HFFc6 (cell line): ENCODE measurements at places on chromosomes 11 and 22.
A peak's percentile ranks its signal among the peaks of the same experiment; 100 is the strongest.

DNA sequence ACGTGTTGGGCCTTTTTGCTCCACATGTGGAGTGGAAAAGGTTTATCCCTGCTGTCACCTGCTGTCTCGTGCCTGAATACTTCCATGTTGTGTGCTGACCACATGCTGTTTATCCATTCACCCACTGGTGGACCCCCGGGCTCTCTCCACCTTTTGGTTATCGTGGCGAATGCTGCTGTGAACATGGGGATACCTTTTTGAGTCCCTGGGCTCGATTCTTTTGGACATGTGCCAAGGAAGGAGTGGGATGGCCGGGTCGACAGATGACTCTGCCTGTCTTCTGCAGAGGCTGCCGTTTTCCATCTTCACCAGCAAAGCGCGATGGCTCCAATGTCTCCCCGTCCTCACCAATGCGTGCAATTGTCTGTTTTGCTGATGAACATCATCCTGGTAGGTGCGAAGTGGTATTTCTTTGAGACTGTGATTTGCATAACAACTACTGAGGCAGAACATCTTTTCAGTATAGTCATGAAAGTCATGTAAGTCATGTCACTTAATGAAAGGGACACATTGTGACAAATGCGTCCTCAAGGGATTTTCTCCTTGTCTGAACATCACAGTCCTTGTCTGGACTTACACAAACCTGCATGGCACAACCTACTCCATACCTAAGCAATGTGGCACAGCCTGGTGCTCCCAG lies 758.7 kb downstream of the BRD1 start:
- DNase-seq, result no peak

GRCh38 chr22:19478901-19479354 lies at the start of gene UFD1:
TSS of gene UFD1 (minus strand) at chr22:19479193. CDS start at chr22:19479085, 108 bp downstream.
- DNase-seq, result peak; percentile 76

DNA sequence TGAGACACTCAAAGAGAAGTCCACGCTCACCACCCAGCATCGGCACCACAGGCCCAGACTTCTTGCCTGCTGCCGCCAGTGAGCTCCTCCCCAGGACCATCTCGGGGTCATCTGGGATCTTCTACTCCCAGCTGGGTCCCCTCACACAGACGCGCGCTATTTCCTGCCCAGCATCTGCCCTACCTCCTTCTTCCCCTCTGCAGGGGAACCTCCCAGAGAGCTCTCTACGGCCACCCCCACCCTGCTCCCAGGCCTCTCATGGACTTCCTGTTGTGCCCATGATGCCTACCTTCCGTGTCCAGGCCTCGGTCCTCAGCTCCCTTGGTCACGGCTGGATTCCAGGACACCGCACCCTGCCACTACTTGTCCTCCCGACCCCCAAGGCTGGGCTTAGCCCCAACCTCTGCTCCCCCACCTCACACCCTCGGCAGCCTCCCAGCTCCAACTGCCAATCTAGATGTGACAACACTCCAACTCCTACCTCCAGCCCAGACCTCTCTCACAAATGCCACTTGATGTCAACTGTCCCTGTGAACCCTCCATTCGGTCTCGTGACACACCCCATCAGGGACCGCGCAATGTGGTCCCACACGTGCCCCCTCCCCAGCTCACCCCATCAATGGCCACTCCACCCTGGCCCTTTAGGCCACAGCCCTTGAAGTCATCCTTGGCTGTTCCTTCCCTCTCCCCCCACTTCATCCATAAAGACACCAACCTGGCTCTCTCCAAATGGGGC lies 45.3 kb downstream of the SGSM3 start:
- DNase-seq, result no peak

DNA sequence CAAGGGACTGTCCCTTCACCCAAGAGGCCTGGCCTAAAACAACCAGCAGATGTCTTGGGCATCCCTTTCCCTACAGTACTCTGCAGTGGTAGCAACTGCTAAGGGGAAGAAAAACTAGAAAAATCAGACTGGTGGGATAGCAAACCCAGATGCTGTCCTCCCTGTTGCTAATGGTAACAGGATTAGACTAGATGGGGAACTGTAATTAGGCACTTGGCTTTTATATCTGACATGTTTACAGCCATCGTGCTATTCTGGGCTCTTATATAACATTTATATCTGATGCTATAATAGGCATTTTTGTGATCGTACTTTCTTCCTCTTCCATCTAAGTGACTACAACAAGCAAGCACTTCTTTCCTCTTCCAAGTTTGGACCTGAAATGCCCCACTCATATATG lies 316.7 kb downstream of the DLG2 start:
- DNase-seq, result no peak

DNA sequence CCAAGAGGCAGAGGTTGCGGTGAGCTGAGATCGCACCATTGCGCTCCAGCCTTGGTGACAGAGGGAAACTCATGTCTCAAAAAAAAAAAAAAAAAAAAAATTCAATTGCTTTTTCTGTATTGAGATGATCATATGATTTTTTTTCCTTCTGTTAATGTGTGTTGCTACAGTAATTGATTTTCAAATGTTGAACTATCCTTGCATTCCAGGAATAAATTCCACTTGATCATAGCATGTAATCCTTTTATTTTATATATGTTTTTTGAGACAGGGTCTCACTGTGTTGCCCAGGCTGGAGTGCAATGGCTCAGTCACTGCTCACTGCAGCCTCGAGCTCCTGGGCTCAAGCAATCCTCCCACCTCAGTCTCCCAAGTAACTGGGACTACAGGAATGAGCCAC lies 33.3 kb downstream of the MOV10L1 start:
- DNase-seq, result no peak

DNA sequence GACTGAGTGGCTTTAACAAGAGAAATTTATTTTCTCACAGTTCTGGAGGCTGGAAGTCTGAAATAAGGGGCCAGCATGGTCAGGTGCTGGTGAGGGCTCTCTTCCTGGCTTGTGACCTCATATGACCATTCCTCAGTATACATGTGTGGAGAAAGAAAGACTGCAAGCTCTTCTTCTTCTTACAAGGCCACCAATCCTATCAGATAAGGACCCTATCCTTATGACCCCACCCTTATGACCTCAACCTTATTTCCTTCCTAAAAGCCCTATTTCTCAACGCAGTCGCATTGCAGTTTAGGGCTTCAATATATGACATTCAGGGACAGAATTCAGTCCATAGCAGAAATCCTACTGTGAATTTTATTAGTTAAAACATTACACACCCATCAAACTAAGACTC lies 124.4 kb upstream of the RAG2 start:
- DNase-seq, result no peak

GRCh38 chr11:11592146-11592684 lies 29.6 kb downstream of the GALNT18 start:
- no peak for DNase-seq

DNA sequence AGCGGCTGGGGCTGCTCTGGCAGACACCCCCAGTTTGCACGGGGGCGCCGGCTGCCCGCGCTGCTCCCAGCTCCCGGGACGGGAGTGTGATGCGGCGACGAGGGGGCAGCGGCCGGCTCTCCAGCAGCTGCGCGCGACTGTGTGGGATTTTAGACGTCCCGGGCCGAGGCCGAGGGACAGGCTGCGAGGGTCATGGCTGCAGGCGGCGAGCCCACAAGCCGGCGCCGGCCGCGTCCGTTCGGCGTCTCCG lies 159 bp downstream of the FZD4 start:
- no peak for DNase-seq

DNA sequence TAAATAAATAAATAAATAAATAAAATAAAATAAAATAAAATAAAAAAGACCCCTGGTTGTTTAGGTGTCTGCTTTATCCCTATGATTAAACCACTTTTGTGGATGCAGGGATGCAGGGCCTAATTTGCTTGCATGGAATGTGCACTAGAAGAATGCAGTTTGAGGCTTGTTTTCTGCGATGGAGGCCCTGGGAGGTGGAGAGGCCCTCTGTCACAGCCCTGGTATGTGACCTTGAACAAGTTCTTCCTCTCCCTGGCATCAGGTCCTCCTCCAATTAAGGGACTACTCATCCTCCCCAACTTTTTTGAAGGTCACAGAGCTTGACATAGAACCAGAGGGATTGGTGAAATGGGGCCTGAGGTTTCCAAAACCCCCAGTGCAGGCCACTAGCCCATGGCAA lies 22.7 kb downstream of the KCNJ4 start:
- peak; percentile 11 for DNase-seq

DNA sequence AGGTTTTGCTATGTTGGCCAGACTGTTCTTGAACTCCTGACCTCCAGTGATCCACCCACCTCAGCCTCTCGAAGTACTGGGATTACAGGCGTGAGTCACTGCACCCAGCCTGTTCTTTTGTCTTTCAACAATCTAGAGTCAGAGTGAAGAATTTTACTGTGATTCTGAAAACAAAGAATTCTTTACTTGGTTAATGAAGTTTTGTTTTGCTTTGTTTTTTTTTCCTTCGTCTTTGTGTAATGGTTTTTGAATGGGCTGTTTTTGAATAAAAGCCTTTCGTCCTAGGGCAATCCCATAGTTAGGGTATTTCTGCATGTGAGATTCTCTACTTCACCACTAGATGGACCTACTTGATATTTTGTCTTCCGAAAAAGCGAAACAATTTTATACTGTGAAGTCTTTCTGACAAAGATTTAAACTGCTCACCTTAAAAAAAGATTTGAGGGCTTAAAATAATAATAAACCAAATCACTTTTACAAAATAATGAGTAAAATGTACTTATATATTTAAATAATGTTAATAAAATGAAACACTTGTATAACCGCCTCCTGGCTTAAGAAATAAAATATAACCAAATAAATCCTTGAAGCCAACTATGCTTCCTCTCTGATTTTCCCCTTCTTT lies 43.4 kb upstream of the SC5D start:
- peak; percentile 55 for DNase-seq

- DNase-seq, result no peak
Observed at GRCh38 chr11:119545978-119546915, 123.3 kb upstream of the THY1 start.

- no peak for DNase-seq
Observed at GRCh38 chr11:69003301-69003865, 9.7 kb downstream of the MRGPRF start.

GRCh38 chr11:76169473-76169896 lies 36.8 kb downstream of the WNT11 start:
- no peak for DNase-seq

GRCh38 chr11:70521475-70522308 lies 123.4 kb downstream of the CTTN start:
- DNase-seq, result no peak

DNA sequence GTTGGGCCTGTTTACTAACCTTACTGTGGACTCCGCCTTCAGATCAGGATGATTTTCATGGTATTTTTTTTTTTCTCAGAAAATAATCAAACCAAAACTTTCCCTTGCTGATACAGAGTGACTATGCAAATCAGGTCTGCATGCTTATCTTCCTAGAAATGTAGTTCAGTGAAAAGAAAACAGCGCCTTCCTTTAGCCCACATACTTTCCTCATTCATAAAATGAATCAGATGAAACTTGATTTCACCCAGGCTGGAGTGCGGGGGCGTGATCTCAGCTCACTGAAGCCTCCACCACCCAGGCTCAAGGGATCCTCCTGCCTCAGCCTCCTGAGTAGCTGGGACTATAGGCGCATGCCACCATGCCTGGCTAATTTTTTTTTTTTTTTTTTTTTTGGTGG lies 26.0 kb downstream of the ZNRF3 start:
- no peak for DNase-seq

DNA sequence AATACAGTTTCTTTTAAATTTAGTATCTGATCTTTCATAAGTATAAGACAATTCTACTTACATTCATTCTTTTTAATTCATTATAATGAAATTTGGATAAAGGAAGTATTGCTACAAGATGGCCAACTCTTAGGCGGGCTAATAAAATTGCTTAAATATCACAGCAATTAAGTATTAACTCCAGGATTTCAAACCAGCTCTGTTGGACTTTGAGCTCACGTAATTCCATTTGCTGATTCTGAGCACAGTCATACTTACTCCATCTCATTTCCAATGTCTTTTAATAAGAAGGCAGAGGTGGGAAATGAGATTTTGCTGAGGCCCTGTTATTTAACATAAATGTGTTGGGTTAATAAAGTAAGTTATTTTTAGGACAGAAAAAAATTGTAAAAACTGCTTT lies 748.1 kb downstream of the KCNA4 start:
- DNase-seq, result no peak

DNA sequence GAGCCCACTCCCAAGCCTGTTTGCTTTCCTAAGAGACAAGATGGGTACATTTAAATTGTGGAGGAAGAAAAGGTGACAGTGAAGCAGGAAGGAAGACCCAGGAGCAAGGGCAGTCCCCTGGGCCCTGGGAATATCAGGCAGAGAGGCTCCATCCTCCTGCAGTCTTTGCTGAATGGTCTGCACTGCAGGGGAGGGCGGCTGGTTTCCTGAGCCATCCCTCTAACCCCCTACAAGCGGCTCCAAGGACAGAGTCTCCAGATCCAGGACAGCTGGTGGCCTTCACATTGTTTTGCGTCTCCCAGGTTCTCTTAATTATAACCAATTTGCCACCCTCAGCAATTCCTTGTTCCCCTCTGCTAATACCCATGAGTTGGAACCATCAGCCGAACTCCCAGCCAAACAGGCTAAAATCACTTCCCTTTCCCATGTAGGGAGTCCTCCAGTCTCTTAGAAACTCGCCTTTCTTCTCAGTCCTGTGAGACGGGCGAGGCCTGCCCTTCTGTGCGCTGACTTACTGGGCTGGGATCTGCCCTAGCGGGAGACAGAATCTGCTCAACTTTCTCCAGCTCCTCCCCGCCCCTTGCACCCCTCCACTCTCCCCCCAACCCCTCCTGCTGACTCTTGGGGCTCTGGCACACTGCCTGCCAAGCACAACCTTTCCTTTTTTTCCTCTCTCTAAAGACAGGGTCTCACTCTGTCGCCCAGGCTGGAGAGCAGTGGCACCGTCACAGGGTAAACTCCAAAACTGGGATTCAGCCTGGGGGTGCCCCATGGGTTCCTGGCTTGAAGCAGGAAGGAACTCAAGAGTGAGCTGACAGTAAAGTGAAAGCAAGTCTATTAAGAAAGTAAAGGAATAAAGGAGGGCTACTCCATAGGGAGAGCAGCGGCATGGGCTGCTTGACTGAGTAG lies 53.4 kb upstream of the EMID1 start:
- no peak for DNase-seq

GRCh38 chr11:82732734-82733443 lies 775 bp downstream of the FAM181B start:
- DNase-seq, result no peak

DNA sequence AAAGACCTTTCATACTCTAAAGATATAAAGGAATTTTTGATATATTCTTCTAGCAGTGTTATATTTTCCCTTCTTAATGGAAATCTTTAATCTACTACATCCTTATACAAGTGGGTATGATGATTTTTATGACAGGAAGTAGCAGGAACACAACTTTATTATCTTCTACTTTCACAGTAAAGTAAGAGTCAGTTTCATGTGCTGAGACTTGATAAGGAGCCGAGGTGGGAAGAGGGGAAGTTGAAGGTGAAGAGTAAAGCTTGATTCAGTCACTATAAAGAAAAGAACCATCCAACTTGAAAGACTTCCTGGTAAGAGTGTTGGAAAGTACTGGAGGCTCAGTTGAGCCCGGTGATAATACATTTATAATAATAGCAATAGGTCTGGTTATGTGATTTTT lies 82.1 kb upstream of the PTH start:
- no peak for DNase-seq

DNA sequence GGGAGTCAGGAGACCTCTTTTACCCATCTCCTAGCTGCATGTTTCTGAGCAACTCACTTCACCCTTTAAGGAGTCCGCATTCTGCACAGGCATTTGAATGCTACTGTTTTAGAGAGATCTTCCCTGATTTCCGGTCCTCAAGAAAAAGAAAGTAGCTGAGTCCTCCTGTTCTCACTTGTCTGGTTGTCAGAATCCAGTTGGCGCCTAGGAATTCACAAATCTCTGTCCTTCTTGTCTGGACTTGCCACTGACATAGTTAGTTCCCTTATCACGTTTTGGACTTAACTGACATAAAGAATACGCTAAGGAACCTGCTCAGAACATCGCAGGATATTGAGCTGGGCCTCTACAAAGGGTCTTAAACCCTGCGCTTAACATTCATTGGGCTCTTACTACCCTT lies 61.3 kb upstream of the OR5P2 start:
- DNase-seq, result no peak
